ENCODE measurements at places on chromosomes 6 and 20. TPM values are rescaled to one million over a fixed set of nuclear protein-coding genes. Genes with fewer than 3 reads are reported as not detected.

Gene BPIFB2
- total RNA-seq: not detected

Gene FAM184A
- 9.8 TPM for total RNA-seq

Gene TREML1
- not detected for total RNA-seq

Gene DAAM2
- total RNA-seq: 2.1 TPM

Gene LPA
- total RNA-seq: not detected

Gene GGTLC1
- total RNA-seq: not detected

Gene GINS1
- 51.4 TPM for total RNA-seq

Gene PHACTR3
- 0.22 TPM for total RNA-seq
